ENCODE measurements at places on chromosomes 13 and 19.

GRCh38 chr13:106302011-106302410, 233.5 kb downstream of the EFNB2 start:
- DNase-seq, result no peak

DNA sequence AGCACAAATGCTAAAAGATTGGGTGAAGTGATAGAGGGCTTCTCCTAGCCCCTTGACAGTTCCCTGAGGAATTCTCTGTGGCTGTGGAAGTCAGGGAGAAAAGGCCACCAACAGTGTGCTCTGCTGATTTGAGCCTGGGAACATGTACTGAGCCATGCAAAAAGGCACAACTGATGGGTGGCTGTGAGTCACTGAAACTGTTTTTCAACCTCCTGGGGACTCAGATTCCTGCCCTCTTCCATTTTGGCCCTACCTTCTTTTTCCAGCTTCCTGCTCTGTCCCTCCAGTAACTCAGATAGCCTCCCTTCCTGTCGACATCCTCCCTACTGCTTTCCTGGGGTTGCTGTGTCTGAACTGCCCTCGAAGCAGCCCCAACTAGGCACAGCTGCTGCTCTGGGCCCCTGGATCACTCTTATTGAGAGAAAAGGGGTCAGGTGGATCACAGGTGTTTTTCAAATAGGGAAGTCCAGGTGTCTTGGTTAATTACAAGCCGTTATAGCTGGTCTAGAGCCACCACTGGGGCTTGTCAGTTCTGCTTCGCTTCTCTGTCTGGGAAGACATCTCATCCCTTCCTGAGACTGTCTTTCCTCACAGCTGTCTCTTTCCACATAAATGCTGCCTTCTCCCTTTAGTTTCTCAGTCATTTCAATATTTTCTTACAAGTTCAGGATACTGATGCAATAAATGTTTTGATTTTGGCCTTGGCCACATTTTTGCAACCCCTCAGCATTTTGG, 13.7 kb downstream of the FAM124A start:
- DNase-seq, result no peak

GRCh38 chr19:38544569-38545315, 73.0 kb downstream of the MAP4K1 start:
- no peak for DNase-seq

DNA sequence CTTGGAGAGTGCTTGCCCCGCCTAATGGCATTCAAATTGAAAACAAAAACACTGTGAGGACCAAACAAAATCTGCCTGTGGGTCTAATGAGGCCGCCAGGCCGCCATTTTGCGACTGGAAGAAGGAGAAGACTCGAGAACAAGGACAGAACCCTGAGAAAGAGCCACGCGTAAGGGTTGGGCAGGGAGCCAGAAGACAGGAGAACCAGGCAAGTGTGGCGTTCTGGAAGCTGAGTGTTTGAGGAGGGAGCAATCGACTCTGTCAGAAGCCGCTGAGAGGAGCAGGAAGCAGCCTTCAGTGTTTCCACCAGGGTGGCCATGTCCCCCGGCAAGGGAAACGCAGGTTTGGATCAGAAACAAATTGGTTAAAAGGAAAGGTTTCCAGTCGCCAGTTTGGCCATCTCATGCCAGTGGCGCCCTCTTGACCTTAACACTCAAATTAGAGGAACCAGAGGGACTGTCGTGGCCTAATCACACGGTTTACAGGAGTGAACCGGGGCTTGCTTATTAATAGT, 10.2 kb upstream of the PTOV1 start:
- DNase-seq, result no peak

DNA sequence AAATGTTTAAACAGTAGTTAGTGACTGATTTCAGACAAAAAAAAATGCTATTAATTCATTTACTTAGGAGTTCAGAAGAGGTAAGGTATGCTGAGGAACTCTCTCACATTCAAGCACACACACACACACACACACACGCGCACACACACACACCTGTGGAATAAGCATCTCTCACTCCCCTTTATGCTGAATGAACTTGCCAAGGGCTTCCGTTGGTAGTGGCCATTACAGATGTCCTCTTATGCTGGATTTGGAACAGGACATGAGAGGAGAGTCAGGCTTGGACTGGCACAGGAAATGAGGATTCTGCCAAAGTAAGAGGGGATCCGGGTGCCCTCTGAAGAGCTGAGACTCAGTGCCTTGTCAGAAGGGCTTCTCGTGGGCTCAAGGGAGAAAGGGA, 463.4 kb upstream of the MIR17HG start:
- no peak for DNase-seq

DNA sequence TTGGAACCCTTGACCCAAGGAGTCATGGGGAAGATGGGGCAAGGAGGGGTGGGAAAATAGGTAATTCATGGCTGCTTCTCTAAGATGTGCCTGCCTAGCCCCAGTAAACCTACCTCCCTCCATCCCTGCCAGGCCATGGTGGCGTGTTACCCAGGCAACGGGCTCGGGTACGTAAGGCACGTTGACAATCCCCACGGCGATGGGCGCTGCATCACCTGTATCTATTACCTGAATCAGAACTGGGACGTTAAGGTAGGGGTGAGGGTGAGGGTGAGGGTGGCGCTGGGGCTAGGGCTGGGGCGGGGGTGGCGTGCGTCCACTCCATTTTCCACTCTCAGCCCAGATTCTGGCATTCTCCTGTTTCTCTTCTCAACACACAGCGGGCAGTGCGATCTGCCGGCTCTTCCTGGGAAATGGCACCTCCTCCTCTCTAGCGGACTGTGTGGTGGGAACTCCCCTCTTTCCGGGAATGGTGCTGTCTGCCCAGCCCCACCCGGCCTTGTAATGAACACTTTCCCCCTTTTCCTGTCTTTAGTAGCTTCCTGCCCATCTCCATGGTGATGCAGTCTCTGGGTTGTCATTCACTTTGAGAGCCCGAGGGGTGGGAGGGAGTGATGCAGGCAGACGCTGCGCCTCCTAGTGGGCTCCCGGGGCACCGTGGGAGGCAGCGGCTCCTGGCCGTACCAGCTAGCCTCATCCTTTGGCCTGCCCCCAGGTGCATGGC, 7.6 kb downstream of the EGLN2 start:
- peak; percentile 94 for DNase-seq

DNA sequence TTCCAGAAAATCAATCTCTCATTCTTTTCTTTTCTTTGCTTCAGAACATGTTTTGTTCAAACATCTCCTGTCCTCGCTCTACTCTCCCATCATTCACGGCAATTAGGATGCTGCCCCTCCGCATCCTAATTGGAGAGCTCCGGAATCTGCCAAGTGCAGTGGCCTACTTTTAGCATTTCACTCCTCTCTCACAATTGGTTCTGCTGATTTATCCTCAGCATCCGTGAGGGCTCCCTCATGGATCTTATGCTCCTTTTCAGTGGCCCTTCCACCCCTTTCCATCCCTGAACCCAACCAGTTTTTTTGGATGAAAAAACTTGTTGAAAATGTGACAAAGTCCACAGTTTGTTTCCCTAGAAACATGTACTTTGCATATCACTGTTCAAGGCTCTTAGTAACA, 22.4 kb downstream of the AMER2 start:
- DNase-seq, result no peak

DNA sequence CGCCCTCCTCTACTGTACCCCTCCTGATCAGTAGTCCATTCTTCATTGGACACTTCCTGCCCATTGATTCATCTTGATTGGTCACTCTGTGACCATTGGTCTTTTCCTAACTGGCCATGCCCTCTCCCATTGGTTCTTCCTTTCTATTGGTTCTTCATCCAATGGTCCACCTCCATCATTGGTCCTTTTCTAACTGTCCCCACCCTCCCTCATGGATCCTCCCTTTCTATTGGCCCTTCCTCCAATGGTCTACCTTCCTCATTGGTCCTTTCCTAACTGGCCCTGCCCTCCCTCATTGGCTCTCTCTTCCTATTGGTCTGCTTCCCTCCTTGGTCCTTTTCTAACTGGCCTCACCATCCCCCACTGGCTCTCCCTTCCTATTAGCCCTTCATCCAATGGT, 7.1 kb downstream of the KLK6 start:
- DNase-seq, result no peak
